RCC 7860 (cell line): ENCODE measurements at places on chromosomes 4 and X.

DNA sequence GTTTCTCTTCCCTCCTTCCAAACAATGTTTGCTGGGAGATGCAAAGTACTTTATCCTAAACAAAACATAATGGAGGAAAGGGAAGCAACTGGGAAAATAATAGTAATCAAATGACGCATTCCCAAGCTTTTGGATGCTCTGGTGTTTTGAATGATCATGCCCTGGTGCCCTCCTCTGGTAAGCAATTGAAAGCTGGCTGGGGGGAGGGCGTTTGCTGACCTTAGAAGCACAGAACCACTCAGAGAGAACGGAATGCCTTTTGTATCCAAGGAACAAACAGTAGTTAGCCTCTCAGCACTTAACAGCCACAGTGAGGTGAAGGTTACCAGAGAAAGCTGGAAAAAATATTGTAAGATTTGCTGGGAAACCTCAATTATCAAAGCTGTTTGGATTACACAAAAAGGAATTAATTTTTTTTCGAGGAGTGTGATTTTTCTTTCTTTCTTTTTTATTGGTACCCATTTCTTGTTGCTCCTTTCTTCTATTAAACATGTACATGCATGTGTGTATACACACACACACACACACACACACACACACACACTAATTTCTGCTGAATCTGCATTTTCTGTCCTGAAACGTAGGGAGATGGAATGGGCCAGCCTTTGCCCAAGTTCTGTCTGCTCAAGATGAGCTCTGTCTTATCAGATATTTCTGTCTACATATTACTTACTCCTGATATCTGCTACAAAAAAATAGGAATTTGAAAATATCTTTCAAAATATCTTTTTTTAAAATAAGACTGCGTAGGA, 155.8 kb upstream of the IGFBP7 start:
- no peak for DNase-seq

GRCh38 chr4:2667428-2667827, 88.7 kb downstream of the TNIP2 start:
- DNase-seq: no peak

GRCh38 chrX:13685126-13685763, 3.7 kb upstream of the RAB9A start:
- no peak for DNase-seq

- no peak for DNase-seq
Observed at GRCh38 chr4:107366900-107367299, 330.8 kb upstream of the DKK2 start.

DNA sequence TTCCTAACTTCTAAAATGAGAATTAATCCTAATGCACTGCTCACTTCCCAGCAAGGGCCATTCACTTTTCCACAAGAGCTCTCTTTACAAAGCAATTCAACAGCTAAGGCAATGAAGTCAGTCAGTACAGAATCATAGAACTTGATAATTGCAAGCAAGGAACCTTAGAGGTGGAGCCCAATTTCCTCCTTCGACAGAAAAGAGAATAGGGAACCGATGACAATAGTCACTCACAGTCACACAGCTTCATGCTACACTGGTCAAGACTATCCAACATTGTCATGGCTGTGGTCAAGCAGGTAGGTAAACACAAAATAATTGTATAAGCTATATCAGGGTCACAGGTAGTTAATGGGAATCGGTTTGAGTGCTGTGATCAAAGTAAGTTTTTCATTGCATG, 90.0 kb downstream of the ELOVL6 start:
- no peak for DNase-seq

- no peak for DNase-seq
Observed at GRCh38 chrX:137428221-137428661, 137.7 kb upstream of the ZIC3 start.

- DNase-seq: no peak
Observed at GRCh38 chr4:182801636-182802035, 115.5 kb downstream of the DCTD start.

DNA sequence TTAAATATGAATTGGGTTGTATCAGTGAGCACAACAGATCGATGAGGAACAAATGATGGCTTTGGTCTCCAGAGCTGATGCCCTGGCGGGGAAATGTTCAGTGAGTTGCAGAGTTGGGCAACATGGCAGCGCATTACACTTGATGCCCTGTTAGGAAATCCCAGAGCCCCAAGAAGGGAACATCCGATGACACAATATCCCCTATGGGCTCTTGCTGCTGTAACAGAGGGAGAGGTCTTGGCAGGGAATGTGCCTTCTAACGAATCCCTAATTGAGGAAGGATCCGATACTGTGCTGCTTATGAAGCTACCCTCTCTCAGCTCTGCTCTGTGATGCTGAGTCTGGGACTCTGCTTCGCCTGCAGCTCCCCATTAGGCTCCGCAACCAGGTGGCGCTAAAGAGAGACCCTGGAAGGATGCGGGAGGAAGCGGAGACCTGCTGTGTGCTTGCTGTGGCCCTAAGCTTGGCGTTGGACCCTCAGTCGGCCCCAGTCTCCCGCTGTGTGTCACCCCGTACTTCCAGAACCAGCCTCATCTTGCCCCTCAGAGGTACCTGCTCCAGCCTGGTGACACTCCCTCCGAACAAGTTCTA, 38.9 kb downstream of the PDHA1 start:
- peak; percentile 4 for DNase-seq

DNA sequence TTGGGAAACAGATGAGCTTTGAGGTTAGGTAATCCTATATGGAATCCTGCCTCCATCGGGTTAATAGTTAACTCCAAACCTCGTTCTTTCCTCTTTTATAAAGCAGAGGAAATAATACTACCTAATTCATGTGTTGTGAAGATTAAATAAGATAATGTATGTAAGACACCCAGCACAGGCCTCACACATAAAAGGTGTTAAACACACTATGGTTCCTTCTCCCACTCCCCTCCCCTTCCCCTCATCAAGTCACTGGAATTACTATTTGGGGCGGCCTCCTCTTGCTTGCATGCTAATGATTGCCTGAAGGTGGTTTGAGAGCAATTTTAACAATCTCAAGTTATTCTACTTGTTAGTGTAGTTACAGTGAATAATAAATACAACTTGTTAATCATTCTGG, 404.4 kb upstream of the RASGEF1B start:
- no peak for DNase-seq

DNA sequence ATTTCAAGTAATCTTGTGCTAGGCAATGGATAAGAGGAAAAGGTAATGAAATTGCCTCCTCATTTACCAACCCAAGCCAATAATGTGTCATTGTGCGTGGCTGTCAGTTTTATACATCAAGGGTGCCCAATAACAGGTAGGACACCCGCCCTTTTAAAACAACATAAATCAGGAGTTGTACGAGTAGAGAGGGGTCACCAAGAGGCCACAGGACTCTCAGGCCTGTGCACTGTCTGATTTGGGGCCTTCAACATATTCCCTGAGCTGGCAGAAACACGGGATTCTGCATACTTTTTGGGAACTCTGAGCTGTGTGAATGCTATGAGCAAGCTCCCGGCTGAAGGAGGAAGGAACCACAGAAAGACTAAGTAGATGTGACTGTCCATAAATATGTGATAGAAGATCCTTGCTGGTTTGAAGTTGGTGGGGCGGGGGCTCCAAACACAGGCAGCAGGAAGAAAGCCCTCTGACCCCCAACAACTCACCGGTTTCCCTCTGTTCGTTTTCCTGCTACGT, 82.7 kb upstream of the MAML3 start:
- no peak for DNase-seq

GRCh38 chr4:88158038-88158488, 376 bp downstream of the ABCG2 start:
- no peak for DNase-seq

DNA sequence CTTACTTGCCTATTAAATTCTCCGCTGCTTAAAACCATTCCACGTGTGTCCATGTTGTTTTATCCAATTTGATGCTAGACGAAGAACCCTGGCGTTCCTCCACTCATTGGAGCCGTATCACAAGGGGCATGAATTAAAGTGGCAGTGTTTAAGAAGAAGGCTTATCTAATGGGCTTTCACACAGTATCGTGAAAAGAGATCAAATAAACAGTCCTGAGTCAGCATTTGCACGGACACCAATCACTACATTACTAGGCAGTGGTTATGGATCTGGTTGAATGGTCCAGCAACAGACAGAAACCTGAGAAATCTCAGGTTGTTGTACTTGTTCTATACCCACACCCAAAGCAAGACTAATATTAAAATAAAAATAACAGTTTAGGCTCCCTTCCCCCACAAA, 671.6 kb downstream of the FAT4 start:
- DNase-seq: no peak

GRCh38 chr4:6109842-6110560, 90.3 kb downstream of the JAKMIP1 start:
- no peak for DNase-seq

DNA sequence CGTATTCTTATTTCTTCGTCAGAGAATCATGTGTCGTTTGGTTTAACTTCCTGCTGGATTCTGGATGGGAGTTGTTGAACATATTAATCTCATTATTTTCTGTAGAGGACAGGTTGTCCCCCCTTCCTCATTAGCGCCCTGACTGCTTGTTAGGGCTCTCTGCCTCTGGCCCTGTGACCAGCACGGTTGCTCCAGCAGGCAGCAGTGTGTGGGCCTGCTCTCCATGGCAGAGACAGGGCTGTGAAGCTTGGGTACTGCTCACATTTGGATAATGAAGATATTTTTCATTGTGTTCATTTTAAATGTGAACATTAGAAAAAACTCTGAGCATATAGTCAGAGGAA, 102.7 kb downstream of the KLHL8 start:
- no peak for DNase-seq

DNA sequence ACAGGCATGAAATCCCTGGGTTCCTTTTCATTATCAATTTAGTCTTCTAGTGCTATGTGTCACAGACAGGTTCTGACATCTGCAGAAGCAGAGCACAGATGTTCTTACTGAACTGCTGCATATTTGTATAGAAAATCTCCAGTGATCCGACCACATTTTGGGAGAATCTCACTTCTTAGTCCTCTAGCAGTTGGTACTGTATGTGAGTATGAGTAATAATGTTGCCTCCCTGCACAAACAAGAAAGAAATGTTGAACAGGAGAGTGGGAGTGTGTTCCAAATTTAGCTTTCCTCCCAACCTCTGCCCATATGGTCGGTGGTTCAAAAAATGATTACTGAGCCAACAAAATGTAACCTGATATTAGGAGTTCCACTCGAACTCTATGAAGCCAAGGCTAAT, 165.3 kb upstream of the GPC4 start:
- DNase-seq: no peak

DNA sequence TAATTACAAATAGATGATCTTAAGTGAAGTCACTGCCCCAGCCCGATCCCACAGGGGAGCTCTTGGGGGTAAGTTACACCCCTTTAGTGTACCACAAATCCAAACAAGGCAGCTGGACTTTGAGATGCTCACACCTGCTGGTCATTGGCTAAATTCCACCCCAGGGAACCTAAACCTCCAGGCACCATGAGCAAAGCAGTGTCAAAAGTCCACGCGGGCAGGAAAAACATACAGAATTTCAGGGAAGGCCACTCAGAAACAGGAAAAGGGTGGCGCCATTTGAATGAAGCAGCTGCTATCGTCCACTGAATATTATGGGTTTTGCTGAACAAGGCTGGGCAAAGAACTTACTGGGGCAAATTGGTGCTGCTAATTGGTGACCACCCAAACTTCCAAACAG, 30.9 kb downstream of the SUPT20HL1 start:
- no peak for DNase-seq

GRCh38 chr4:4521136-4521535, 20.7 kb downstream of the STX18 start:
- peak; percentile 7 for DNase-seq

DNA sequence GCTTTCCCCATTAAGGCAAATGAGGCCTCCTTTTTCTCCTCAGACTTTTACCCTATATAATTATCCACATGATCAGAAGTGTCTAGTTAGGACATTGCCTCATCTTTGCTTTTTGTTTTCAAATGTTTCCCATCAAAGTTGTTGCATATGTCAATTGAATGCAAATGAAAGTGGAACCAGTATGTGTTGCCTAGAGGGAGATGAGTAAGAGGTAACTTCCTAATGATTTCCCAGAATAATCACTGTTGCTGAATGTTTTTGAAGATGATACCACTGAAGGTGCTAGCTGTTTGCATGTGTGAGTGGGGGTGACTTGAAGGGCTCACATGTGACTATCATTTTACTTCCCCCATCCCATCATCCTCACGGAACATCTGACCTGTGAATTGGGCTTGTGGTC, 33.9 kb downstream of the PAK3 start:
- DNase-seq: no peak

- DNase-seq: peak; percentile 80
Observed at GRCh38 chr4:160319221-160319867, 1216.5 kb downstream of the RAPGEF2 start.

- no peak for DNase-seq
Observed at GRCh38 chr4:7812231-7812857, 127.3 kb downstream of the AFAP1 start.

DNA sequence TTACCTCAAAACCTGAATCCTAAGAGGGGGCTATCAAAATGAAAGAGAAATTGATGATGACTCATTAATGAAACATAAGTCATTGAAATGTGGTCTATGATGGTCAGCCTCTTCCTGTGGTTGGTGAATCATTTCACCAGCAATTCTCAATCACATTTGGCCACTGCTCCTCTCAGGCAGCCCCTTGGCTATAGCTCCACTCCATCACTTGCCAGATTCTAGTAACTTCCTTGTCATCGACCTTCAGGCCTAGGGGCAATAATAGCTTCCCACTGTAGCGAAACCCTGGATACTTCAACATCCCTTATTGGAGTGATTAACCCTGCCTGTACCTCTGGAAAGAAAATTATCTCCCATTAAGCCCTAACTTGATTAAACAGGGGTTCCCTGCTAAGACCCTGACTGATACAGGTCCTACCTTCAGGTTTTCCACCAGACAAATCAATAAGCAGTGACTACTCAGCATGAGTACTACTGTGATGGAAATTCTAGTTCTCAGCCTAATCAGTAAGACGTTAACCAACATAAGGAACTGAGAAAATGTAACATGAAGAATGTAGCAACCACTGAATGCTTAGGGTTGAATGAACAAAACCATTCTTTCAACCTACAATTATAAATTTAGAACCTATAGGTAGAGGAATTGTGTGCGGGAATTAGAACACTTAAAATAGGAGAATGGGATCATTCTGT, 30.4 kb downstream of the ADH7 start:
- peak; percentile 85 for DNase-seq

DNA sequence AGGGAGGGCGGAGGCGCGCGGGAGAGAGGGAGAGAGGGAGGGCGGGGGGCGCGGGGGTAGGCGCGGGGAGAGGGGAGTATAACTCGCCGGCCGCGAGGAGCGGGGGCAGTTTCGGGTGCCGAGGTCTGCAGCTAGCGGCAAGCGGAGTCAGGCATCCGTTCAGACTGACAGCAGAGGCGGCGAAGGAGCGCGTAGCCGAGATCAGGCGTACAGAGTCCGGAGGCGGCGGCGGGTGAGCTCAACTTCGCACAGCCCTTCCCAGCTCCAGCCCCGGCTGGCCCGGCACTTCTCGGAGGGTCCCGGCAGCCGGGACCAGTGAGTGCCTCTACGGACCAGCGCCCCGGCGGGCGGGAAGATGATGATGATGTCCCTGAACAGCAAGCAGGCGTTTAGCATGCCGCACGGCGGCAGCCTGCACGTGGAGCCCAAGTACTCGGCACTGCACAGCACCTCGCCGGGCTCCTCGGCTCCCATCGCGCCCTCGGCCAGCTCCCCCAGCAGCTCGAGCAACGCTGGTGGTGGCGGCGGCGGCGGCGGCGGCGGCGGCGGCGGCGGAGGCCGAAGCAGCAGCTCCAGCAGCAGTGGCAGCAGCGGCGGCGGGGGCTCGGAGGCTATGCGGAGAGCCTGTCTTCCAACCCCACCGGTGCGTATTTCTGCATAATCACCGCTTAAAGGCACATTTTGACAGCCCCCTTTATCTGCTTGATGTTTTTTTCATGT, at the start of gene POU4F2:
Gene POU4F2 (plus strand): TSS at position 108 of the 720 bp plus-strand sequence. CDS start 248 bp downstream, at position 356.
- no peak for DNase-seq

GRCh38 chr4:37219990-37220389, 24.6 kb upstream of the NWD2 start:
- DNase-seq: no peak
